ENCODE measurements at places on chromosomes 7 and 10.

DNA sequence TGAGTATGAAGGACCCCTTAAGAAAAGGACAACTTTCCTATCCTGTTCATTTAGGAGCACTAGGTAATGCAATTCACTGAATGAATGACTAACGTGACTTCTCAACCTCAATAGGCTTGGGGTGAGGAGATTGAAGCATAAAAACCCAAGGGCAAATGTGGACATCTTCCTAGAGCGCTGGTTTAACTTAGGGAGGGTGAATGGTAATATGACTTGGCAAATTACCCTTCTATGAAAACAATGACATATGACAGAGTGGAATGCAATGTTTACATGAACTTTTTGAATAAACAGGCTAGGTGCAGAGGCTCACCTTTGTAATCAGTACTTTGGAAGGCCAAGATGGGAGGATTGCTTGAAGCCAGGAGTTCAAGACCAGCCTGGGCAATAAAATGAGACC is 83.9 kb upstream of the ANK3 start:
- no peak for DNase-seq

- no peak for DNase-seq
Measured at GRCh38 chr7:94877731-94878670, 29.4 kb upstream of the PPP1R9A start.

GRCh38 chr7:102221961-102222360 is 64.7 kb upstream of the SH2B2 start:
- DNase-seq = no peak

- DNase-seq = no peak
Measured at GRCh38 chr10:2878818-2879217, 188.5 kb upstream of the PFKP start.

DNA sequence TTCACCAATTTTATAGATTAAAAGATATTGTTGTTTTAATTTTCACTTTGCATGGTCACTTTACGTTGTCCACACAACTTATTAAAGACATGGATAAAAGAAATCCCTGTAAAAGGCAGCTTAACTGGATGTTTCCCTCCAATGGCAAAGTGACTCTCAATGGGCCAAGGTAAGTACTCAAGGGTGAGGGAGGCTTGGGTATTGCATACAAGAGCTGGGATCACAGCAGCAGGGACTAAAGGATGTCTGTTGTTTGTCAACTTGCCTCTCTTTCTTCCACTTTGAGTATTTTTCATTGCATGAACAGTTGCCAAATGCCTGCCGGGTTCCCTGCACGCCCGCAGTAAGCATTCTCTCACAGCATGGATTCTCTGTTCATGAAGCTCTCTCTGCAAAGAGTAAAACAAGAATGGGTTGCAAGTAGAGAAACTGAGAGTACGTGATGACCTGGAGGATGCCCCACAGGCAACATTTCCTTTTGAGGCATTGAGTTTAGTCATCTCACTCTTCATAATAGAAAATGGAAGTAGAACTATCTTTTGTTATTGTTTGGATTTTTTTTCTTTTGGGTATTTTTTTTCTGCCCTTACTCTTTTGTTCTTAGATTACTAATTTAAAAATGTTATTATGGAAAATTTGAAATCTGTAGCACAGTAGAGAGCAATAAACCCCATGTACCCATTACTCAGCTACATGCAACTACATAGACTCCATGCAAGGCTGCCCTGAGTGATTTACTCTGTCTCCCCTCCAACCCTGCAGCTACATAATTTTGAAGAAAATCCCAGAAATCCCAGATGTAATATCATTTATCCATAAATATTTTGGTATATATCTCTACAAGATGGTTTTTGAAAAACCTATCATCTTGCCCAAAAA is 26.3 kb downstream of the GPR141 start:
- DNase-seq = no peak

DNA sequence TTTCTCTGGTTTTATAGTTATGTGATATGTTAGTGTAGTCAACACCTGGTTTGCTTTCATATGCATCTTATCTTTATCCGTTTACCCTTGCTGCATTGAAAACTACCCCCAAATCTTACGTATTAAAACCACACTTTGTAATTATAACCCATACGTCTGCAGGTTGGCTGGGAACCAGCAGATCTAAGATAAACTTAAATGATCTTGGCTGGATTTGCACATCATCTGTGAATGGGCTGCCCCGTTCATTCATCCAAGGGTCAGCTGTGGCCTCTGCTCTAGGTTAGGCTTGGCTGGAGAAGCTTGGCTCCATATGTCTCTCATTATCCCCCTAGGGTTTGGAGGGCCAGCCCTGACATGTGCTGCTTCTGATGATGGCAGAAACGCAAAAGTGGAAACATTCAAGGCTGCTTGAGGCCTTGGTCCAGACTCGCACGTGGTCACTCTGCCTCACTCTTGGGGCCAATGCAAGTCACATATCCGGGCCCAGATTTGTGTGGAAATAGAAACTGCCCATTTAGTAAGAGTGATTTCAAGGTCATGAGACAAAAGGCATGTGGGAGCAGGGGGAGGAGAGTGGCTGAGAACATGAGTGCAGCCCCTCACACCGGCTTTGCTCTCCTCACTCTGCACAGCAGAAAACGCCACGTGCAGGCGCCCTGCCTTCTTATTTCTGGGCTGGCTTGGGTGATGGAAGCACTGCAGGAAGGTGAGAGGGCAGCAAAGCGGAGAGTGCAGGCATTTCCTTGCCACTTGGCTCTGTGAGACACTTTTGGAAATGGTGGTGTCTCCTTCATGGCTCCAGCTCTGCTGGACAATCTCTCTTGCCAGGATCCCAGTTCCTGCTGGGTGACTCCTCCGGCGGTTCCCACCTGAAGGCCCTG is 553.8 kb downstream of the GLRX3 start:
- no peak for DNase-seq

- DNase-seq = no peak
Measured at GRCh38 chr7:117907049-117907640, 33.9 kb upstream of the CTTNBP2 start.

DNA sequence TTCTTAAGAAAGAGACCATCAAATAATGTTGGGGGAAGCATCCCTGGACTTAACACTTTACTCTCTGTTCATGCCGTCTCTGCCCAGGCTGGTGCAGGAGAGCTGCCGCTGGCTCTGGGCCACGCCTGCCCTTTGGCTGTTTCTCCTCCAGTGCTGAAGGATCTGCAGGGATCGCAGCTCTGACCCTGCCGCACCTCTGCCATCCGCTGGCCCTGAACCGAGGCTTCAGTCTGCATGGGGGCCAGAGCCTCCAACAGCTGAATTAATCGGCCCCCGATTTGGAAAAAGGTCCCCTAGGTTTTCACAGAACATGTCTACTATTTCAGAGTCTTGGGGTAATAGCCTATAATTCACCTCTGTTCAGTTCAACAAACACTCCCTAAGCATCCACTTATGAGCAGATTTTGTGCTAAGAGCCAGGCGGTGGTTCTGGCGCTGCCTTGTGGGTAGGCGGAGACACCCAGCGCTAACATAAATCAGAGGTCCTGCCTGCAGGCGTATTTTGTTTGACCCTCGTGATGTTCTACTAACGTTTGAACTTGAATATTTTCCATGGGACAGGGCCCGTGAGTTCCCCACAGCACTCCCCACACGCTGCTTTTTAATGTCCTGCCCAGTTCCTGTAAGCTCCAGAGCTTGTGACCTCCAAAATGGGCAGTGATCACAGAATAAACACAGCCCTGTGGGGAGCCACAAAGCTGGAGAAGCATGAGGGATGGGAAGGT is 99.0 kb downstream of the DYNC2I1 start:
- no peak for DNase-seq

- DNase-seq = no peak
Measured at GRCh38 chr7:92809397-92809759, 27.0 kb downstream of the CDK6 start.

DNA sequence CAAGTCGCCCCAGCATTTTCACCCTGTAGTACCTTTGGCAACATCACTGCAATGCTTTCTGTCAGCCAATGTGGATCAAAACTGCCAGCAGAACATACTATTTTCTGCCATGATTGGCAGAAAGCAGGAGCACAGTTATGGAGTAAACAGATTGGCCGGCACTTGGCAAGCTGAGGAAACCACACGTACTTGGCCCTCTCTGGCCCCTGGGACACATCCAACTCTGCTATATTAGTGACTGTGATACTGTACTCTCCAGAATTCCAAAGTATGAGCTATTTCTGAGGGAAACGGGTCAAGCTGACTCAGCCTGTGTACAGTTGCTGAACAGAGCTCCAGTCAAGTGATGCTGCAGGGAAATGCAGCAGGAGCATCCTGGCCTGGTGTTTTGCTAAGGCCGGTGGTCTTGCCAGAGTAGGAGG is 39.8 kb upstream of the LANCL2 start:
- no peak for DNase-seq

GRCh38 chr7:30859940-30860496 is 51.6 kb upstream of the AQP1 start:
- DNase-seq = no peak

- peak; percentile 14 for DNase-seq
Measured at GRCh38 chr10:34824870-34825269, 9.8 kb upstream of the PARD3 start.

DNA sequence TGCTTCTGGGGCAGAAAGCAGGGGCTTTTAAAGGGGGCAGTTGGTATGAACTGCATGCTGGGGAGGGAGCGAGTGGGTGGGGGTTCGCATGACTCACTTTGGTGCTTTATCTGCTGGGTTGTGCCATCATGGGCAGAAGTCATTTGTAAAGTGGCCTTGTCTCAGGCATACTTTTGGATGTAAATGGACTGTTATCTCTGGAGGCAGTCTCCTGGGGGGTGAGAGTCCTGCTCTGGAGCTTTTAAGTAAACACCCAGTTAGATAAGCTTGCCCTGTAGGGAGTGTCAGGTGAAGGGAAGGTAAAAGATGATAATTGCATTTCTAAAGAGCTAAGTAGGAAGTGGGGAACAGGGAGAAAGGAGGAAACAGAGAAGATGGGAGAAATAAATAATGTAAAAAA is 1.6 kb upstream of the GSTO1 start:
- no peak for DNase-seq

- DNase-seq = no peak
Measured at GRCh38 chr7:147980826-147981813, 609.4 kb upstream of the C7orf33 start.

GRCh38 chr10:97673736-97674525 is 13.1 kb downstream of the AVPI1 start:
- no peak for DNase-seq

- DNase-seq = no peak
Measured at GRCh38 chr10:113890769-113891168, 36.3 kb downstream of the NHLRC2 start.

DNA sequence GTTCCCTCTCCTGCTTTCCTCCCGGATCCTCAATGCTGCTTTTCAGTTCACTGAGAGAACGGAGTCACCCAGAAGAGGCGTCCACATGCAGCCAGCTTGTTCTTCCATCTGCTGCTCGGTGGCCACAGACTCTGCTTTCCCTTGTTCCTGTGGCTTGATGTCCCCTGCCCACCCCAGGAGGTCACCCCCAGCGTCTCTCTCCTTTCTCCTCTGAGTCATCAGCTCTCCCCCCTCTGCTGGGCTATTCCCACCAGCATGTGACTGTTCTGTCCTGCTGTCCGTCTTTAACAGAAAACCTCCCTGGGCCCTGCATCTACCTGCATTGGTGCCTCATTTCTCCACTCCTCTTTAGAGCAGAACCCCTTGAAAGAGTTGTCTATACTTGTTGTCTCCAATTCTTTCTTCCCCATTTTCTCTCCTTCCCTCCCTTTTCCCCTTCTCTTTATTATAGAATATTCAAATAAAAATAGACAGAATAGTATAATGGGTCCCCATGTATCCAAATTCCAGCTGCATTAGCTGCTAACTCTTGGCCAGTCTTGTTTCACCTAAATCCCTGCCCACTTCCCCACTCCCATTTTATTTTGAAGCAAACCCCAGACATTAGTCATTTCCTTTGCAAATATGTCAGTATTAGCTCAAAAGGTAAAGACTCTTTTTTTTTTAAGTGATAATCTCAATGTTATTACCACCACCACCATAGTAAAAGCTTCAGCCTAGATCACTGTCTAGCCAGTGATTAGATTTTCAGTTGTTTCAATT is 4.1 kb downstream of the ZNF282 start:
- no peak for DNase-seq

DNA sequence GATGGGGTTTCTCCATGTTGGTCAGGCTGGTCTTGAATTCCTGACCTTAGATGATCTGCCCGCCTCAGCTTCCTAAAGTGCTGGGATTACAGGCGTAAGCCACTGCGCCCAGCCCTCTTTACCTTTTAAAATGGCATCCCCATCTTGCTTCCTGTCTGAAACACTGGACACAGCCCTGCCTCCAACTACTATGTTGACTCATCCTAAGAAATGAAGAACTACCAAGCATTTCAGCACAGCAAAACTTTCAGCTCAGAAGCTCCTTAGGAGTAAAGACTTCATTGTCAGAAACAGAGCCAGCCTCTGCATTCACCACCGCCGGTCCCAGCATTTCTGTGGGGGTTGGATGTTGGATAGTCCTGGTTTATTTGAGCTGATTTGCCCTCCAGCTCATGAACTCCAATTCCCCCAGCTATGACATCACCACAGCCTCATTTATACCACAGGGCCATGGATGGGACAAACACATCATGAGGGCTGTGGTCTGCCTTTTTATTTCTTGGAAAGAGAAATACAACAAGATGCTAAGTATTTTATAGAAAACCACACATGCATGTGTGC is 123.5 kb downstream of the ADCY1 start:
- peak; percentile 1 for DNase-seq

DNA sequence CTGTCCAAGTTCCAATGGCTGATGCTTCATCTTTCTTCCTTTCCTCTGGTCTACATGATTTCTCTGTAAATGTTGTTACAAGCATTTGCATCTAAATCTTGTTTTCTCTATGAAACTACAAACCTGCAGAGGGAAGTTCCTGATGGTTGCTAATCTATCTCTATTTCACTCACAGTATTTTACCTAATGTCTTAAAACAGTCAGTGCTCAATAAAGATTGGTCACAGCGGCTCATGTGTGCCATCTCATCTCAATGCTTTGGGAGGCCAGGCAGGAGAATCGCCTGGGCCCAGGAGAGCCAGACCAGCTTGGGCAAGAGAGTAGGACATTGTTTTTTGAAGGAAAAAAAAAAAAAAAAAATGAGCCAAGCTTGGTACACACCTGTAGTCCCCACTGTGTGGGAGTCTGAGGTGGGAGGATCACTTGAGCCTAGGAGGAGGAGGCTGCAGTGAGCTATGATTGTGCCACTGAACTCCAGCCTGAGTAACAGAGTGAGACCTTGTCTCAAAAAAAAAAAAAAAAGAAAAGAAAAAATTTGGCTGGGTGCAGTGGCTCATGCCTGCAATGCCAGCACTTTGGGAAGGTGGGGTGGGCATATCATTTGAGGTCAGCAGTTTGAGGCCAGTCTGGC is 71.3 kb upstream of the ARMC3 start:
- DNase-seq = no peak

- DNase-seq = no peak
Measured at GRCh38 chr10:31033147-31033546, 1.5 kb upstream of the ZNF438 start.

GRCh38 chr10:125871338-125871737 is 9.8 kb downstream of the DHX32 start:
- no peak for DNase-seq
